Lung microvascular endothelial cell (primary cell): ENCODE measurements at places on chromosomes 4 and X. TPM values are rescaled to one million over a fixed set of nuclear protein-coding genes. Genes with fewer than 3 reads are reported as not detected.

DUSP9 gene
- total RNA-seq, result under 0.01 TPM in 2 replicates

FRMD7 gene
- not detected in 2 replicates for total RNA-seq

MAOB gene
- not detected in 2 replicates for total RNA-seq

MAGEA1 gene
- total RNA-seq, result not detected in 2 replicates

TDO2 gene
- not detected in 2 replicates for total RNA-seq

ACTRT1 gene
- not detected in 2 replicates for total RNA-seq

ABLIM2 gene
- 1.1 and 5.2 TPM in 2 replicates for total RNA-seq

ATOH1 gene
- not detected in 2 replicates for total RNA-seq

MAGED4B gene
- 15.5 and 71.0 TPM in 2 replicates for total RNA-seq

BGN gene
- total RNA-seq, result 15.3 TPM in 2 replicates

NDNF gene
- total RNA-seq, result 0.44 and 11.1 TPM in 2 replicates

CPXCR1 gene
- not detected in 2 replicates for total RNA-seq

FDCSP gene
- total RNA-seq, result not detected in 2 replicates

ENOPH1 gene
- 31.2 and 45.4 TPM in 2 replicates for total RNA-seq

OTC gene
- total RNA-seq, result 0.22 and 1.2 TPM in 2 replicates

CXorf49B gene
- not detected in 2 replicates for total RNA-seq

PABPC1L2B gene
- not detected in 2 replicates for total RNA-seq

MTMR8 gene
- under 0.01 and 0.20 TPM in 2 replicates for total RNA-seq
